ENCODE measurements at places on chromosomes 7 and 10.

DNA sequence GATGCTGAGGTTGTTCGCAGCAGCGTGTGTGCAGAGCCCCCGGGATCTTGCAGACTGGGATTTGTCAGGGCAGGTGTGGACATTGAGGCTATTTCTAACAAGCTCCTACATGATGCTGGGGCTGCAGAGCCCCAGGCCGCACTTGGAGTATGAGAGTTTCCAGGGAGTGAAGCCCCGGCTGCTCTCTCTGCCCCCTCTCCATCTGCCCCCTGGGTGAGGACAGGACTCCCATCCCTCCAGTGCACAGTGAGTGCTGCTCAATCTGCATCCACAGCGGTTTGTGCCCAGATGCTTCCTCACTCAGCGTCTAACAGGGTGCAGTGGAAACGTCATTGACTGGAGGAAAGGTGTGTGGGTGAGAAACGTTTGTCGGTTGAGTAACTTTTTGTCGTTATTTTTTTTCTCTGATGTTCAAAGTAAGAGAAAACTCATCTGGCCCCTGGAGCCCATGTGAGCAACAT, 25.3 kb downstream of the IL2RA start:
- no peak for DNase-seq

GRCh38 chr7:297611-298374, 7.8 kb downstream of the FOXL3 start:
- no peak for DNase-seq

- no peak for DNase-seq
Observed at GRCh38 chr10:6416892-6417512, 163.1 kb downstream of the PRKCQ start.

- DNase-seq: no peak
Observed at GRCh38 chr10:89419548-89419947, 5.2 kb downstream of the IFIT5 start.

DNA sequence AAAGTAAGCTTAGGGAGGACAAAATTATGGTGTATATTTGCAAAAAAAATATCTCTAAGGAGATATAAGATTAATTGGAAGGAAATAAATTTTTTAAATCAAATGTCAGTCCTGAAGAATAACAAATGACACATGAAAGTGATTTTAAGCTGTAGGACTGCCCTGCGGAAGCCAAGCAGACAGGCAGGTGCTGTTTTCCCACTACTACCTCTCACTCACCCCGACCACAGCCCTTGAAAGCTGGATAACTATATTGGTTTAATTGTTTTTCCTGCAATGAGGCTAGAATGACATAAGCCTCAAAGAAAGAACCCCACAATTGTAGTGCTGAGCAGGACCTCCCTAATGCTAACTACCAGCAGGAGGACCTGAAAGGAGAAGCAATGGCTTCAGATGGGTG, 68.6 kb upstream of the VIPR2 start:
- no peak for DNase-seq

GRCh38 chr7:107858280-107858679, 32.7 kb upstream of the DLD start:
- no peak for DNase-seq

DNA sequence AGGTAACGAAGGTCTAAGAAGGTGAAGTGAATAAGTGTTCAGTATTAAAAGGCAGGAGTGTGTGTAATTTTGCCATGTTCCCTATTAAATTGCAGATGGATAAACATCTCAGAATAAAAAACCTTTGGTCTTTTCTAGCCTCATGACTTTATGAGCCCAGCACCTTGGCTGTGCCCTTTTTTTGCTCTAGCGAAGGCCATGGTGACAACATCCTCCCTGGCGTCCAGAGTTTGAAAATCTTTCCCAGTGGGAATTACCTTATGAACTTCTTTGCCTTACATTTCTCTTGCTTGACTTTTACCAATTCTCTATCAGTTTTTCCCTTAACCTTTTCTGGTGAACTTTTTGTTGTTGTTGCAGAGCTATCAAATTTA, 368.2 kb upstream of the BMPER start:
- DNase-seq: no peak

DNA sequence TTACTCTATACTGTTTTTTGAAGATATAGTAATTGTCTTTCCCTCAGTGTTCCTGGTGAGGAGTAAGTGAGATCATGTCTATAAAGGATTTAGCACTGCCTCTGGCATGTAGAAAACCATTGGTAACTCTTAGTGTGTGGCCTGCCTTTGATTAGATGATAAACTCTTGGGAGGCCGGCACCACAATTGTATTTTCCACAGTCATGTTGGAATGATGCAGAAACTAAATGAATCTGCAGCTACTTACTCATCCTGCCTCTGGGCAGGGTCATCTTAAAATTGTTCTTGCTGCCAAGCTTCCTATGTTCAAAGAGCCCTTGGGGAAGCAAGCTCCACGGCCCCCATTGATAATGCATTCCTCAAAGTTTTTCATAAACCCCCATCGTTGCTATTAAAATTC, 204.6 kb downstream of the ANKRD7 start:
- DNase-seq: no peak

- DNase-seq: no peak
Observed at GRCh38 chr7:132547821-132548220, 28.4 kb downstream of the PLXNA4 start.

- DNase-seq: no peak
Observed at GRCh38 chr7:81267508-81267907, 348.7 kb upstream of the SEMA3C start.

- DNase-seq: peak; percentile 3
Observed at GRCh38 chr10:79608505-79609375, 2.0 kb upstream of the SFTPA1 start.

DNA sequence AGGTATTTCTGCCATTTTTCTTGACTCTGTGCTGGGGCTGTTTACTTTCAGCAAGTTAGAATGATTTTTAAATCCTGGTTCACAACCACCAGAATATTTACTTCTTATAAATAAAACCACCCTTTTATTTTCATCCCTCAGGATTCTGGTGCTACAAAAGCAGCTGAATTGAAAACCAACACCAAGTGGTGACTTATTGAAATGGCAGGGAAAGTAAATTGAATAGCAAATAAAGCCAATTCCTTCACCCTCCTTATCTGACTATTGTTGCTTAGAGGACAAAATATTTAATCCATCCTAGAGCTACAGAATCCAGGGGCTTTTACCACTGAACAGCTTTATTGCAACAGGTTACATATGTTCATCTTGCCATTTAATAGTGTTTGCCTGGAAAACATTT, 828.6 kb upstream of the GHITM start:
- DNase-seq: no peak

DNA sequence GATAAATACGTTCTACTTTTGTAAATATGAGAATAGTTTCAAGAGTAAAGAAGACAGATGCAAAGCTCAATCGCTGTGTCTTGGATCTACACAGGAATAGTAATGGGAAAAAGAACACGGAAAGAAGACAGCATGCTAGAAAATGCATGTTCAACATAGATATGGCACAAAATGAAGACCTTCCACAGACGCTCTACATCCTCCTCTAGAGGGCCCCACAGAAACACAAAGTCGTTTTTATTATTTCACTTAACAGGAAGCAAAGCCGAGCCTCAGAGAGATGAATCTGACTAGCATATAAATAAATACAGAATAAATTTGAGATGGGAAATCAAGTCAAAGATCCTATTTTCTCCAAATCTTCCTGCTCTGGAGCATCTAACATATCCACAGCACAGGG, 292.6 kb downstream of the PARD3 start:
- no peak for DNase-seq

DNA sequence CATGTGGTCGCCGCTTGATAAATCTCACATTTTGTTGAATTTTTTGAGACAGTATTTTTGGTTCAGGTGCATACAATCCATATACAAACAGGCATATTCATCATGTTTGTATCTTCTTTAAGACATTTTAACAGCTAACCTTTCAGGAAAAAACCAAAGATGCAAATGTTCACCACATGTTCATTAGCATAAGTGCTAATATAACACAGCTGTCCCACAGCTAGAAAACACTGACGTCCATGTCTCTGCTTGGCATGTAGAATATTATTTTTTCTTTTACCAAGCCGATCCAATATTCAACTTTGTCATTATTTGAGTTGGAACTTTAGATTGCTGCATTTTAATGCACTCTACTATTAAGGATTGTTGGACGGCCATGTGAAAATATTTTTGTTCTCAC, 31.2 kb downstream of the BMPER start:
- DNase-seq: no peak

DNA sequence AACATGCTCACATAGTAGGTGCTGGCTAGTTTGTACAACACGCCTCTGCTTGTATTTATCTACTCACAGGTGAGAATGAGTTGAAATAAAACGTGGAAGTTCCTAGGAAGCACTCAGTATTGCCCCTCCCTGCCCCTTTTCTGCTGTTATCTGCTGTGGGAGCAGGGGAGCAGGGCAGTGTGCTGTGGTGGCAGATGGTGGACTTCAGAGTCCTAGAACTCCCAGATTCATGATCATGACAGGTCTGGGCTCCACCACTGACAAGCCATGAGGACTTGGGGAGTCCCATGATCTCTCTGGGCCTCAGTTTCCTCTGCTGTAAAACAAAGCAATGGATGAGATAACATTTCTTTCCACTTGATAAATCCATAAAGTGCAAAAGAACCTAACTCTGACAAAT, 11.6 kb upstream of the PRKCQ start:
- DNase-seq: no peak

- DNase-seq: peak; percentile 15
Observed at GRCh38 chr10:73910764-73911552, at the start of gene PLAU. TSS of gene PLAU (plus strand) at chr10:73911132. CDS start at chr10:73911556, 424 bp downstream.

- DNase-seq: no peak
Observed at GRCh38 chr10:131537281-131537680, 225.8 kb upstream of the TCERG1L start.

- no peak for DNase-seq
Observed at GRCh38 chr7:106376026-106376799, 91.4 kb upstream of the NAMPT start.

DNA sequence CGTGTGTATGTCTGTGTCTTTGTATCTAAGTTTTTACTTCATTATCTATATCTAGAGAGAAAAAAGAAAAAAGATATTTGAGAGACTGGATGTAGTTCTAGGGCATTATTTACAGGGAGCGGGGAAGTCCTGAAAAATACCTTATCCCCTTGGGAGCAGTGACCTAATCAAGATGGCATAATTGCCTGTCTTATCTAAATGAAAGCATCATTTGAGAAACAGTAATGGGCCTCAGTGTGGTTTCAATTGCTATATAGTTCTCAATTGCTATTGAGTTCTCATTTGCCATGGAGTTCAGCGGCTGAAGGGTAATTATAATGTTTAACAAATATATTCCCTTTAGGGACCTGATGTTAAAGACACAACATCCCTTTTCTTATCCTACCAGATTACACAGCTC, 216.5 kb downstream of the PLXNA4 start:
- no peak for DNase-seq

- no peak for DNase-seq
Observed at GRCh38 chr10:130713135-130713534, 576.9 kb downstream of the GLRX3 start.

DNA sequence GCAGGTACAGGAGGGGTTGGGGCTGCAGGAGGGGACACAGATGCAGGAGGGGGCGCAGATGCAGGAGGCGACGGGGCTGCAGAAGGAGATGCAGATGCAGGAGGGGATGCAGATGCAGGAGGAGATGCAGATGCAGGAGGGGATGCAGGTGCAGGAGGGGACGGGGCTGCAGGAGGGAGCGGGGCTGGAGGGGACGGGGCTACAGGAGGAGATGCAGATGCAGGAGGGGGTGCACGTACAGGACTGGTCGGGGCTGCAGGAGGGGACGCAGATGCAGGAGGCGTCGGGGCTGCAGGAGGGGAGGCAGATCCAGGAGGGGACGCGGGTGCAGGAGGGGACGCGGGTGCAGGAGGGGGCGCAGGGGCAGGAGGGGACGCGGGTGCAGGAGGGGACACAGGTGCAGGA, 66.5 kb downstream of the VWA2 start:
- DNase-seq: no peak

DNA sequence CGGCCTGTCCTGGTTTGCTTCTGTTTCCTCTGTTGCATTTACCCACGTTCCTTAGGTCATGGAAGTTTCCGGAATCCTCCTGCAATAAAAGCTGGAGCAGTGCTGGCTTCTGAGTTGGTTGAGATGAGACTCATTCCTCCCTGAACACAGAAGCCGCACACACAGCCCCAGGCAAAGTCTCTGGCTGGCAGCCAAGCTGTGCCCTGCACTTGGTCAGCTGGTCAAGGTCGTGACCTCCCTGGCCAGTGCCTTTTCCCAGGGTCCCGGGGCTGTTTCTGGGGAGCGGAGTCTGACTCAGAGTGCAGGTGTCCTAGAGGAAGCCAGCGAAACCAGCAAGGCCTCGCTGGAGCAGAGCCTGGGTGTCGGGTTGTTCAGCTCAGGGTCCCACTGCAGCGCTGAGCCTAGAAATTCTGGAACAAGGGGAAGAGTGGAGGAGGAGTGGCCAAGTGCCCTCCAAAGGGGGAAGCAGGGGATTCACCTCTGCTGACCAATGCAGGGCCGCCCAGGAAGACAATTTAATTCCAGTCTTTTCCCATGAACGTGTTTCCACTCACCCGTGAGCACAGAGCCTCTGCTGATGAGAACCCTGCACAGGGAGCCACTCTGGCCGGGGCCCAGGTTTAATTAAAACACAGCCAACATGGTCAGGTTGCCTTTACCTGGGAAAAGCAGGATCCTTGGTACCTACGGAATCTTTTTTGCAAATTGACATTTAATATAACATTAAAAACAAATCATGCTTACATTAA, 245.5 kb upstream of the PPP2R2D start:
- DNase-seq: no peak

DNA sequence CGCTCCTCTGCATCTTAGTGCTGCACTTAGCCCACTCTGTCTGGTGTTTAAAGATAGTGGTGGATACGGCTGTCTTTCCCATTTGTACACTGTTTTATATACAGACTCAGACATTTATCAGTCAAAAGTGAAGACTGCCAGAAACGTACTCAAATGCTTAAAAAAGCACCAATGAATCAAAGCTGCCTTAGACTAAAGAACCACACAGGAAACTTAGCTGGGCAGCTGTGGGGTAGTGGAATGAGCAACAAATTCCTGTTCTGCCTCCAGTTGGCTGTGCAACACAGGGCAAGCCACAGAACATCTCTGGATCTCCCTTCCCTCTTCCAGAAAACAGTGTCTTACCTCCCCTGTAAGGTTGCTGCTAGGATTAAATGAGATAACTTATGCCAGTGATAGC, 76.0 kb downstream of the ATXN7L1 start:
- no peak for DNase-seq

- no peak for DNase-seq
Observed at GRCh38 chr7:30223896-30224295, 60.5 kb upstream of the ZNRF2 start.

DNA sequence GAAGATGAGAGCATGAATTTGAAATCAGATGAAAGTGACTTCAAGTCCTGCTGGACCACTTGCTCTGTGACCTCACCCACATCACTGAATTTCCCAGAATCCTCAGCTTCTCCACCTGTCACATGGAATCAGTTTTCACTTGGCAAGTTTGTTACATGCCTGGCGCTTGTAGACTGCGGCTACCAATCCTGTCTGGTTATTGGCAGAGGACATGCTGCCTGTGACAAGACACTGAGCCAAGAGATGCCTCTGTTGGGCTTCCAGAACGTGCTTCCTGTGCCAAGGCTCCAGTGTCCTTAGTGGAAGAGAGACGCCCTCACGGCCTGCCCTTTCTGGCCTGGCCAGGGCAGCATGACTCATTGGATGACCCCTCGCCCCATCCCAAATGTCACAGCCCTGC, 4.4 kb upstream of the MYL10 start:
- no peak for DNase-seq

GRCh38 chr10:124906551-124907001, 35.3 kb upstream of the ZRANB1 start:
- no peak for DNase-seq

- DNase-seq: no peak
Observed at GRCh38 chr7:4174016-4174415, 508.1 kb upstream of the FOXK1 start.

Measured in stimulated activated CD8-positive, alpha-beta memory T cell treated with anti-CD3 and anti-CD28 coated beads, Interleukin-4, amount 100 ng/mL, for 24 hours (primary cell).